ENCODE measurements at places on chromosomes 7 and 10. TPM values are rescaled to one million over a fixed set of nuclear protein-coding genes. Genes with fewer than 3 reads are reported as not detected.

Gene PFKFB3
- 200 TPM for total RNA-seq

Gene PDE6C
- total RNA-seq, result not detected

Gene CALY
- total RNA-seq, result 0.66 TPM

Gene THAP5
- total RNA-seq, result 17.3 TPM

Gene STRIP2
- total RNA-seq, result 7.9 TPM

Gene PRXL2A
- total RNA-seq, result 46.5 TPM

Gene TMEM273
- not detected for total RNA-seq

Gene RAB11FIP2
- total RNA-seq, result 11.7 TPM

Gene FGFBP3
- total RNA-seq, result 2.2 TPM

Gene PNLIPRP3
- total RNA-seq, result not detected

Gene TCAF2
- 0.30 TPM for total RNA-seq

Gene OPALIN
- not detected for total RNA-seq

Gene CHST3
- total RNA-seq, result 42.6 TPM

Gene PNLIPRP2
- not detected for total RNA-seq

Gene SKIDA1
- 1.3 TPM for total RNA-seq

Gene VAX1
- 1.3 TPM for total RNA-seq

Gene LIPJ
- not detected for total RNA-seq

Gene SPDYE16
- not detected for total RNA-seq

Gene GPR37
- total RNA-seq, result 0.62 TPM

Gene TMEM213
- total RNA-seq, result not detected

Gene PTER
- 11.9 TPM for total RNA-seq

Gene AKAP9
- 13.3 TPM for total RNA-seq

Gene EMX2
- total RNA-seq, result not detected

Gene VSIR
- 32.7 TPM for total RNA-seq

Gene ITGB8
- total RNA-seq, result 0.70 TPM

Gene C10orf105
- total RNA-seq, result not detected

Gene TRIM50
- not detected for total RNA-seq

Gene ERVW-1
- total RNA-seq, result not detected

All from A549 treated with DMSO at 1 μM for 4 hours (cell line).